Muscle of leg (tissue), 16 donors: ENCODE measurements at places on chromosomes 5 and 9.

- DNase-seq: peak; percentile 60
These were observed 215.7 kb downstream of the ATPSCKMT start for GRCh38 chr5:10034001-10034400.

- no peak for DNase-seq
These were observed 193.1 kb downstream of the MEF2C start for GRCh38 chr5:88689668-88690408.

GRCh38 chr9:109956717-109957440 lies 176.9 kb downstream of the PALM2AKAP2 start:
- peak; percentile 35 for DNase-seq

DNA sequence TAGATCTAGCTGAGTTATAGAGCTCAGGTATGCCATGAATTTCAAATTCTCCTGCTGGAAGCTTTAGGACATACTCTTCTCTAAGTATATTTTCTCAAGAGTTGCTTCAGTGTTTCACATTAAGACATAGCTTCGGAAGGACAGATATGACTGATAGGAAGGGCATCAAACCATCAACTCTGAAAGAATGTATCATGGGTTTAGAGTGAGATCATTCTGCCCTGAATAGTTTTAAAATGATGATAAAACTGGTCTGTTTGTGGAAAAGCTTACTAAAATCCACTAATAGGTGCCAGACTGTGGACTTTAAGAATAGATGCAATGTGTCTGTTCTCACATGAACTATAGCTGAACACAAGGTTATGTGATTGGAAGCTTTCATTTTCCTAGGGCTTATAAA lies 8.4 kb downstream of the SPEF2 start:
- no peak for DNase-seq

DNA sequence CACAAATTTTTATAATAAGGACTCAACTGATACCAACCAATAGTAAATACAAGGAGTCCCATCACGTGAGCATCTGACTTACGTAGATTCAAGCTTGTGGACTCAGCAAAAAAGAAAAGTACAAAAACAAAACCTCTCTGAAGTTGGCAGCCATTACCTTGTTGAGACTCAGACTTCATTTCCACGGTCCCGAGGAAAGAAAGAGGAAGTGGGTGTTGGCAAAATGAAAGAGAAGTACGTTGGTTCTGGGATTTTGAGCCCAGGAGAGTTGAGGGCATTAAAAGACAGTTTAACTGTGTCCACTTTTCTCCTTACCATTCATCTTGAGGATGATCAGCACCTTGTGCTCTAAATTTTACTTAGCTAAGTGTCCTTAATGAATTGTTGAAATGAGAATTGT lies 26.7 kb downstream of the NCBP1 start:
- peak; percentile 28 for DNase-seq

DNA sequence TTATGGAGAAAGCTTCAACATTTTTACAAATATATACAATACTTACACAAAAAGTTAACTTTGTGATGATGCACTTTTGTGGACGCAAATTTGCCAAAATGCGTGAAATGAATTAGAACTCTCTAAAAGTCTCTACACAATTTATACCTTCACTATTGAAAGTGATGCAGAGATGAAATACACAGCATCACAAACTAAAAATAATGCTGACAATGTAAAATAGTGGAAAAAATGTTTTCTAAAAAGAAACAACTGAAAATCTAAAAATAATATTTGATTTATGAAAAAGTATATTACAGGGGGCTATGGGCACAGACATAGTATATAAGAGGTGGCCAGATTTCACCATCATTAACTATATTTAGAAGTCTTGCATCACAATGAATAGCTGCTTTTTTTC lies 188.8 kb downstream of the ADCY2 start:
- no peak for DNase-seq

- DNase-seq: no peak
These were observed 17.3 kb upstream of the SMAD5 start for GRCh38 chr5:136115183-136115865.

DNA sequence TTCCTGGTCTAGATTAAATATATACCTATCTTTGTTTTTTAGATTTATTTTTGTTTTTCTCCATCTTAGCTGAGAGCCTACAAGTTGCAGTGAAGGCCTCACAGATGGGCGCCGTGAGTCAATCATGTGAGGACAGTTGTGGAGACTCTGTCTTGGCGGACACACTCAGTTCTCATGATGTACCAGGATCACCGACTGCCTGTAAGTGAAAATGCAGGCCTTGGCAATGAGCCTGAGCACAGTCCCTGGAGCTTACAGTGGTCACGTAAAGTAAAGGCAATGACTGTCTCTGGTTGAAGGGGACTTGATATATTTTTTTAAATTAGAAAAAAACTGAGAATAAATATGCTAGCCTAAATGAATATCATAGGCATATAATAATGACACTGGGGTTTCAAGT lies 271.9 kb downstream of the ARHGEF28 start:
- DNase-seq: peak; percentile 72

GRCh38 chr5:113660206-113660605 lies 146.7 kb downstream of the YTHDC2 start:
- DNase-seq: peak; percentile 15

- DNase-seq: peak; percentile 12
These were observed 2.6 kb downstream of the IRF1 start for GRCh38 chr5:132487841-132488555.

GRCh38 chr5:154386952-154387629 lies 58.7 kb upstream of the SAP30L start:
- no peak for DNase-seq

DNA sequence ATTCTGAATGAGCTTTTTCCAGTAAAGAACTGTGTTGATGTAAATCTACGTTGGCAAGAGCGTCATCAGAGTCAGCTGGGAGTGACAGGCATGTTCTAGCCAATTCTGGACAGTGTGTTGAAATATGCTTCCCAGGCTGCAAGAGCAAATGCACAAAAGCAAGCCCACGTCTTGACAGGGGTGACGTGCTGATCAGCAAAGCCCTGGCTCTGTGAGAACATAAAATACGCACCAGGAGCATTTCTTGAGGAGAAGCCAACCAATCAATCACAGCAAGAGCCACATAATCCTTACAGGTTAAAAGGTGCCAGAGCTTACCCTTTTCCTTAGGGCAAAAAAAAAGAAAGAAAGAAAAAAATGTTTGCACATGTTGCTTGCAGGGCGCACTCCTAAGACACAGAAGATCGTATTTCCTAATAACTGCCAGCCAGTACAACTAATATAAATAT lies 148.1 kb downstream of the PDE4D start:
- peak; percentile 80 for DNase-seq

DNA sequence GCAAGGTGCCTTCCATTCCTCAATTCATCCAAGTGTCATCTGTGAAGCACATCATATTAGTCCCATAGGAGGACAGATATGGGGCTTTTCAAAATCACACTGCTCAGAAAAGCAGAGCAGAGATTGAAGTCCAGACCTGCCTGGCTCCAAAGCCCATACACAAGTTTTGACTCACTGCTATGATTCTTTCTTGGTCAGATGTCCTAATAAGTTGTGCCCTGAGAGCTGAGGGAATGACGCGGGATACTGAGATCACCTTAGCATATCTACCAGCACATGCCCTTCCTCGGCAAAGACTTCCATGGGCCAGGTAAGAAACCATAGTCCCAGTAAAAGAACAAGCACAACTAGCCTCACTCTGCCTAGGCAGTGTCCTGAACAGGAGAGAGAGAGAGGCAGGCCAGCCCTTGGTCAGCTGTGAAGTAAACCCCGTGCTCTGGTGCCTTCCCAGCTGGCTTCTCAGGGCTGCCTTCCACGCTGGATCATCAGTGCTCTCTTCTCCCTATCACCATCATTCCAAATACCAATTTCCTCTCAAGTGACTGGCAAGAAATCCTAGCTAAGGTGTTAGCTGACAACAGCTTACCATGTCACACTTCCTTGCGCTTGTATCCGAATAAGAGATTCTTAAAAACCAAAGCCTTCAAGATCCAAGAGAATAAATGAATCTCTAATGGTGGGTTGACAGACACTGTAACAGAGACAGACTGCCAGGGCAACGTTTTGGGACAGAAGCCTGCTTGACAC lies 73.2 kb downstream of the SIL1 start:
- DNase-seq: no peak

- no peak for DNase-seq
These were observed 52.4 kb upstream of the CTXN3 start for GRCh38 chr5:127596501-127596900.

- DNase-seq: no peak
These were observed 9.6 kb downstream of the LAMC3 start for GRCh38 chr9:131018621-131019020.

- no peak for DNase-seq
These were observed 1879.1 kb upstream of the ACO1 start for GRCh38 chr9:30505311-30505710.

- no peak for DNase-seq
These were observed 1.6 kb downstream of the ORM1 start for GRCh38 chr9:114324492-114324891.

GRCh38 chr5:133088064-133088463 lies 36.3 kb downstream of the HSPA4 start:
- no peak for DNase-seq

GRCh38 chr5:124772457-124773200 lies 26.2 kb upstream of the ZNF608 start:
- DNase-seq: no peak

DNA sequence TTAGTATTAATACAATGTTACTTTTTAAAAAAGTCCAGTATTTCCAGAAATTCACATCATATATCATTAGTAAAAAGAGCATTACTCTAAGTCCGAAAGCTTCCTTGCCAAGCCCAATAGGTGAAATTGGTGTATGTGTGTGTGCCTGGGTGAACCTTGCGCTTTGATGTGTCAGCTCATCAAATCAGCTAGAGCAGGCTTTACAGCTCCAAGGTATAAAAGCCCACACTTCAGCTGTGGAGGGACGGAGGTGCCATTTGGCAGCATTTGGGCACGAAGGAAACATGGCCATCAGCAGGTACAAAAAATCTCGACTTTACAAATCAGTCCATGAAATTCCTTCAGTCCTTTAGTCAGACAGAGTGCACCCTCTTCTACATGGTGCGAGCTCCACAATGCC lies 76.5 kb upstream of the IL7R start:
- no peak for DNase-seq

DNA sequence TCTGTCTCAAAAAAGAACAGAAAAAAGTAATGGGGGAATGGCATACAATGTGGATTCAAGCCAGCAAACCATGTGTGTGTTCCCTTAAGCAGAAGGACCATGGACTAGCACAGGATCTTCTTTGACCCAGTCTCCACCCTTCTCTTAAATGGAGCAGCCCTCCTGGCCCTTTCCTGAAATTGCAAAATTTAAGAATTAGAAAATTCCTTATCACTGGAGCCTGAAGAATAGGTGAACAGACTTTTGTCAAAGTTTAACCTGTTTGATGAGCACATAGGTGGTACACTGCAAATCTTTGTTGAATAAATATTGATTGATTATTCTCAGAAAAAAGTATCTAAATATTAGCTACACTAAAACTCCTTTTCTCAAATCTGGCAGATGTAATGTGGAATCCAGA lies 12.6 kb downstream of the DMGDH start:
- no peak for DNase-seq

DNA sequence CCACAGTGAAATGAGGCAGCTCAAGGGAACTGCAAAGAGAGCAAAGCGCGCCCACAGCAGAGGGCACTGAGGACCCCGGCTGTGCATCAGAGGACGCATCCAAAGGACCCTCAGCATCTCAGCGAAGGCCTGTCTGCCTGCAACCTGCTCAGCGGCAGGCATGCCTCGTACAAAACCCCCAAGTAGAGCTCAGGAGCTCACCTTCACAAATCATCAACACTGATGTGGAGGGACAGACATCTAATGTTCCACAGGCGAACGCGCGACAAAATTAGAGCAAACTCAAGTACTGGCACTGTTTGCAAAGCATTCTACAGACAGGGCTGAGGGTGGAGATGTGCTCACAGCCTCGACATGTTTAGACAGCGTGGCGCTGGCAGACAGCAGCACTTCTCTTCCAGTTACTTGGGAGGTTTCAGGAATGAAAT lies 81.0 kb downstream of the DCP2 start:
- DNase-seq: no peak

DNA sequence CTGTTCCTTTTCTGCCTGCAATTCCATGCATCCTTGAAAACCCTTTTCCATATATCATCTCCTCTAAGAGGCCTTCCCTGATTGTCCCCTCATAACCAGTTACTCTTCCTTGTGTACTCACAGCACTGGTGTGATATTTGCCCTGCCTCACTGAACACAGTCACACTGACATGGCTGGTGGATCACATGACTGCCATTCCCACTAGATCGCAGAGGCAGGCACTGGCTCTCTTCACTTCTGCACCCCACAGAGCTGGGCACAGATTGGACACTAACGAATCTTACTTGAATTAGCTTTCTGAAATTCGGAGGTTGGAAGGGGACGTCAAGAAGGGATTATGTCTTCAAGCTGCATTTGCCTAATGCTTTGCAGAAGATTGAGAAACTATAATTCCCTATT lies 208.0 kb downstream of the PAPPA start:
- DNase-seq: no peak

DNA sequence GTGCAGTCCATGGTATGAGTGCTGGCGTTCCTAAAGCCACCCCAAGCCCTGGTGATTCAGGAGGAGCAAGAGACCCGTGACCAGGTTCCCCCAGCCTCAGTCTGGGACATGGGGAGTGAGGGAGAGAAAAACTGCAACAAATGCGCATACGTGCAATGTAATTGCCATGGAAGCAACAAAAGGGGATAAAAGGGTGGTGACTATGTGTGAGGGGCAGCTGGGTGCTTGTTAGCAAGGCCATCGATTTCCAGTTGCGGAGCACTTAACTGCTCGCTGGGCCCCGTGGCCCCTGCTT lies 709 bp upstream of the SH3PXD2B start:
- no peak for DNase-seq

- no peak for DNase-seq
These were observed 24.7 kb downstream of the SLC1A3 start for GRCh38 chr5:36631154-36631553.

DNA sequence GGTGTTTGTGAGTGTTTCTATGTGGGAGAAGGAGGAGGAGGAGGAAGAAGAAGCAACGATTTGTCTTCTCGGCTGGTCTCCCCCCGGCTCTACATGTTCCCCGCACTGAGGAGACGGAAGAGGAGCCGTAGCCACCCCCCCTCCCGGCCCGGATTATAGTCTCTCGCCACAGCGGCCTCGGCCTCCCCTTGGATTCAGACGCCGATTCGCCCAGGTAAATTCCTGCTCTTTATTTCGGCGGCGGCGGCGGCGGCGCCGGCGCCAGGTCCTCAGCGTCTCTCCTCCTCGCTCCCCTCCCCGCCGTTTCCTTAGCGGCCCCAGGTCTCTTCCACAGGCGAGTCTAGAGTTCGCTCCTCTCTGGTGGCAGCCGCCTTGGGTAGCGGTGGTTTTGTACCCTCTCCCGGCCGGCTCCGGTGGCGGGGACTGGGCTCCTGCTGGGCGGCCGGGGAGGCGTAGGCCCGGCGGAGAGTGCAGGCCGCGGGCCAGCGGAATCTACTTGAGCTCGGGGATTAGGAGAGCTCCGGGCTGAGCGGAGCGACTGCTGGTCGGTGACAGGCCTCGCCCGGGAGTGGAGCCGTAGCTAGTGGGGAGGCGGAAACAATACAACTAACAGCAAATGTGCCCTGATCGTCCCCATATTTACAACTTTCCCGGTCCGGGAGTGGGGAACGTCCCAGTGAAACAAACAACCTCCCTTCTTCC lies 547 bp downstream of the NIPBL start:
- DNase-seq: peak; percentile 81

- DNase-seq: no peak
These were observed 1395.9 kb downstream of the PTPRD start for GRCh38 chr9:9216934-9217333.

GRCh38 chr9:81305561-81306182 lies 383.7 kb downstream of the TLE1 start:
- DNase-seq: no peak
